AML-193 (cell line): ENCODE measurements at places on chromosomes 5 and 9.

DNA sequence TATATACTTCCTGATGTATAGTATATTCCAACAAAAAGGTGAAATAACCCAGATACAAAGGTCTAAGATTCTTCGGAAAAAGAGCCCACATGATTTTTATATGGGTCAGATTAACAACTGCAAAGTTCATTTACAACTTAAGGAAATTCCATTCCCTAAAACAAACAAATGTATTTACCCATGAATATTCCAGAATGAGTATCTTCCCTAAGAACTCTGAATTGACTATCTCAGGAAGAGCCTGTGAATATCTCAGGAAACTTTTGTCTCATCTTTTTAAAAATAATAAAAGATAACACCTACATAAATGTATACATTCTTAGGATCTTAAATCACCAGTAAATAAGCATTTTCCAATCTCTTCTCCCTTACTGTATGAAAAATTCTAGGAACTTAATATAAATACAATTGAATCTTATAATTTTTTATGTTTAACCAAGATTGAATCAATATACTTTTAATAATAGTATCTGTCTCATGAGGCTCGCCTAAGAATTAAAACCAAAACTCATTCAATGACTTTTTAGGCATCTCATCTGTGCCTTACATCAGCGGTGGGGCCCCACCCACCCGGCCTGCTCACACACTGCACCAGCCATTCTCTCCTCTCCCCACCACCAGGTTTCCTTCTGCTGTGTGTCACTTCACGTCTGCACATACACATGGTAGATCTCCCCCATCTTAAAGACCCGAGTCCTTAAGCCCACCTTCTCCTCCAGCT, 78.1 kb downstream of the RAPGEF1 start:
- no peak for DNase-seq

- no peak for DNase-seq
Observed at GRCh38 chr5:131496400-131496713, 138.7 kb downstream of the RAPGEF6 start.

DNA sequence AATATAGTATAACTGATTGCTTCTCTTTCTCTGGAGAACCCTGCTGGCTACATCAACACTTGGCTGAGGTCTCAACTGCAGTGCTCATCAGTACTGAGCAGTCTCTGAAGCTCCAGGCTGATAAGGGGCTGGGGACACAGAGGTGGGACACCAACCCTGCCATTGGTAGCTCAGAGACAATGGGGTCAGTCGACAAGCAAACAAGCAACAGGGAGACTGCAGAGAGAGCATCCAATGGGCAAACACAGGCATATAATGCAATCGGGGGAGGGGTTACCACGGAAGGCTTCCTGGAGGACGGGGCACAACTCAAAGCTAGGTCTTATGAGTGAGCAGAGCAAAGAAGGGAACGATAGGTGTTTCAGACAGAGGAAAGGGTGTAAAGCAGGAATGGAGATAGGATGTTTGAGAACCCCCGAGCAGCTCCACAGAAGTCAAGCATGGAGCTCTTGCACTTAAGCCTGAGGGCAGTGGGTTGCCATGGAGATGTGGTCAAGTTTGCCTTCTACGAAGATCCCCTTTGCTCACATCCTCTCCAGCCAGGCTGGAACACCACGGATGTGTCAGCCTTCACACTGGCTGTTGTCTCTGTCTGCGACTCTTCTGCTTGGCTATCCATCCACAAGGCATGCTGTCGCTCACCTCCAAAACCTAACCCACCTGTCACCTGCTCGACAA, 21.5 kb upstream of the AKNA start:
- DNase-seq, result peak; percentile 64

DNA sequence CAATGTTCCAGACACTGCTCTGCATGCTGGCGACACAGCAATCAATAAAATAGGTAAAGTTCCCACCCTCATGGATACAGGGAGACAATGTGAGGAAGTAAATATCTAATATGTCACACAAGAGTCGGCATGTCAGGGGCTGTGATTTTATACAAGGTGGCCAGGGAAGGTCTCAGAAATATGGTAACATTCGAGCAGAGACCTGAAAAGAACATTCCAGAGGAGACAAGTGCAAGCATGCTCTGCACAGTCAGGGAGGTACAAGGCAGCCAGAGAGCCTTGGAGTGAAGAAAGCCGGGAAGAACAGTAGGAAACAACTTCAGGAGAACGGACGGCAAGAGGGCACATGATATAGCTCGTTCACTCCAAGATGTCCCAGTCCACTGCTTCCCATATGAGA, 89.2 kb upstream of the ZNF462 start:
- no peak for DNase-seq

- DNase-seq, result no peak
Observed at GRCh38 chr5:149383399-149383798, 4.3 kb upstream of the IL17B start.

DNA sequence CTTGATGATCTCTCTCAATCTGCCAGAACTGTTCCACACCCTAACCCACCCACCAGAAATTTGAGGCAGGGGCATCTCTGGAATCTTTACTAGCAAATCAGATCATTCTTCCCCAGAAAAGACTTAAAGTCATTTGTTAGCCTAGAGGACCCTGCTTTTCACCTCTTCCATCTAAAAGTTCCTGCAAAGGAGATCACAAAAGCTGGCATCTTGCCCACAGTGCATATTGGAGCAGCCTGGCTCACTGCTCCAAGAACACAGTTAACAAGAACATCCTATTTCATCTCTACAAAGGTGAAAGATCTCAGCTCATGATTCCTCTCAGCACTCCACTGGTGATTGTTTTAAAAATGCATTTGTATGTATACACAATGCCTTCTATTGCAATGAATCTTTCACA, 36.3 kb downstream of the GABRP start:
- DNase-seq, result no peak

- peak; percentile 60 for DNase-seq
Observed at GRCh38 chr5:132180134-132180745, 47.4 kb downstream of the P4HA2 start.

DNA sequence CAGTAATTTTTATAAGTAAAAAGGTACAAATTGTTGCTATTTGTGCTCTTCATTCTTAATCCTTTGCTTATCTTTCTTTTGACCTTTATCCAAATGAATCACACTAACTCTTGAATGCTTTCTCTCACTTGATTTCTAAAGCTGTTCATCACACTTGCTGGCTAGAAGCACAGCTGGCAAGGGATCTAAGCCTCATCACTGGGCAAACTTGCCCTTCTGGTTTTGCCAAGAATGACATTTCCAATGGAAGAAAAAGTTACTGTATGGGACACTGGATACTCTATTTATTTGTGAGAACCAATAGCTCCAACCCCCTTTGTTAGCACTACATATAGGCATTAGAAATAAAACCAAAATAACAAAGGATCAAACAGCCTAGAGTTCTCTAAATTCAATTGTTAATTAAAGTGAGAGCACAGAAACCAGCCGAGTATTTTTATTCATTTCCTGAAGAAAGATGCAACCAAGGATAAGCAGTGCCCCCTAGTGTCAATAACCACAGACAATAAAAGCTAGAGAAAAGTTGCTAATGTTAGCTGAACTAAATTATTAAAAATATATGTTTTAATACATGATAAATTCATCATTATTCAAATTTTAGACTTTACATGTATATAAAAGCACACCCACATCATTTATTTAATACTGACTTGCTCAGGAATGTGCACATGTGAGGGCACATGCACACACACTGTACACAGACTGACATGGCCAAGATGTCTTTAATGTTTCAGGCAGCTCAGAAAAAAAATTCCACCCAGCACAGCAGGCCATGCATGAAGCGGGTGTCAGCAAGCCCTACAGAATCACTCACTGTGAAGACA, 59.8 kb upstream of the POU5F2 start:
- peak; percentile 59 for DNase-seq

- DNase-seq, result no peak
Observed at GRCh38 chr9:117276444-117276843, 138.4 kb downstream of the ASTN2 start.

DNA sequence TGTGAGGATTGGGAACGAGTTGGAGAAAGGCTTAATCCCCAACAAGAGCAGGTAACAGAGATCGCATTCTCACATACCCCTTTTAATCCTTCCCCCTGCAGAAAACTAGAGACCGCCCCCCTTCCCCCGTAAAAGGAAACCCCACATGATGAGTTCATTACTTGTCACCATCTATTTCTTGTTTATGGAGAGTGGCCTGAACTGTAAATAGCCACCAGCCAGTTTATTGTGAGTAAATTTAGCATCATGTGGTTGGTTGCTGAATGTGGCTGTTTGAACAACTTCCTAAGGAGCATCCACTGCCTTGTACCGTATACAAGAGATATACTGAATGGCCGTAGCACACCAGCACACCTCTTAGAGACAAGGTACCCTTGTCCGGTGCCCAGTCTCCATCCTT, 62.1 kb downstream of the TJP2 start:
- DNase-seq, result no peak

DNA sequence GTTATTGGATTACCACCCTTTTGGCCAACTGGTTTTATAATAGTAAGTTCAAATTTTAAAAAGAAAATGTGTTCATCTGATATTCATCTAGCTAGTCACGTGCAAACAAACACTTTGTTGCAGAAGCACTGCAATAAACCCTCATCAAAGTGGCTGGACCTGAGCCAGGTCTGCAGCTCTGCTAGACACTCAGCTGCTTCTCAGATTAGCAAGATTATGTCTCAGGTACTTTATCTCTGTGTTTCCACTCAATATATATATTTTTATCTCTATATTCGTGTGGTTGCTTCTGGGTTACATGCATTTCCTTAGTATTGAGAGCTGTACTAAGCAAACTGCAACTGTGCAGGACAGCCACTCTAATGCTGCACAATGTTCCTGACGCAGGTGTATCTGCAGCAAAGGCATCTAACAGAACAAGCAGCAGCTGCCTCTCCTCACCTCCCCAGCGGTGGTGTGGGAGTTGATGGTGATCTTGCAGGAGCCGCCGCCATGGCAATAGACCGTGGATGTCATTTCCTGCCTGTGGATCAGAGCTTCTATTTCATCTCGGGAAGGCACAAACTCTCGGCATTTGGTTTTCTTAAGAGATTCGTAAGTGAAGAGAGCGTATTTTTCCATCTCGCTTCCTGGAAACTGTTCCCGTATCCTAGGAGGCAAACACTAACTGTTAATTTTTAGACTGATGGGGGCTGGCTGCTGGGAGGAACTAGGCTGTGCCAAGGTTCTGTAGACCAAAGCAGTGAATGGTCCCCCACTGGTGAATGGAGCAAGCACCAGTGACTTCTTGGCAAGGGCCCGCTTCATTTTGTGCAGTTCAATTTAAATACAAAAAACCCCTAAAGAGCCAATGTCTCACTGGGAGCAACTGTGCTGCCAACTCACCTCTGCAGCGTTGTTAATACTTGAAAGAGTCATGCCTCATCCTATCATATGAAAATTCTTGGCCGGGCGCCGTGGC, 56.7 kb upstream of the RETREG1 start:
- no peak for DNase-seq

GRCh38 chr5:175531361-175531760, 53.0 kb downstream of the SFXN1 start:
- DNase-seq, result no peak

DNA sequence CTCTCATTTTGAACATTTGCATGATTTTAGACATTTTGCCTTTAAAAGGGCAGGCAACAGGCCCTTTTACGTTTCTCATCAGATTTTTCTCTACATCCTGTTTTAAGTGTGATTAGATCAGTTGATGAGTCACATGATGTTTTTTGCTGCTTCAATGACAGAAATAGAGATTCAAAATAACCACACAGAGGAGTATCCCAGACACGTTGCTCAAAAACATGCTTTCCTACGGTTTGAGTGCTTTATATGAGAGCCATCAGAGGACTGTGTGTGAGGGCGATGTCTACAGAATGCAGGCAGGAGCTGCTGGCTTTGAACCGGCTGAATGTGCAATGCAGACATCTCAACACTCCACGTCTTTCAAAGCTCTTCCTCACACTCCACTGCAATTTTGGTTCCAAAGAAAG, 42.1 kb downstream of the OTULIN start:
- DNase-seq, result no peak

GRCh38 chr9:130172858-130173665, 858 bp downstream of the NCS1 start:
- DNase-seq, result no peak

DNA sequence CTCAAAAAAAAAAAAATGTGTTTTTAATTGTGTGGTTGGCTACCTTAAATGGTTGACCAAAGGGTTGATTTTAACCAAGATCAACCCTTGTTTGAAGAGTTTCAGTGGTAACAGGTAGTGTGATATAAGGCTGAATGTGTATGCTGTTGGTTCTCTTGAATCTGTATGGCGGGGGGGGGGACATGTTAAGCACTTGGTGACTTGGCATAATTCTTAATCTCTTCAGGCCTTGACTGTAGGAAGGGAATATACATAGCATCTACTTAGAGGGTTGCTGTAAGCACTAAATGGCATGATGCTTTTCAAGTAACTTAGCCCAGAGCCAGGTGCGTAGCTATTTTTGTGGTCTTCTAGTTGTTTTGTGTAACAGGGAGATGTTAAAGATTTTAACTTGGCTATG, 5.6 kb upstream of the SPRY4 start:
- no peak for DNase-seq

DNA sequence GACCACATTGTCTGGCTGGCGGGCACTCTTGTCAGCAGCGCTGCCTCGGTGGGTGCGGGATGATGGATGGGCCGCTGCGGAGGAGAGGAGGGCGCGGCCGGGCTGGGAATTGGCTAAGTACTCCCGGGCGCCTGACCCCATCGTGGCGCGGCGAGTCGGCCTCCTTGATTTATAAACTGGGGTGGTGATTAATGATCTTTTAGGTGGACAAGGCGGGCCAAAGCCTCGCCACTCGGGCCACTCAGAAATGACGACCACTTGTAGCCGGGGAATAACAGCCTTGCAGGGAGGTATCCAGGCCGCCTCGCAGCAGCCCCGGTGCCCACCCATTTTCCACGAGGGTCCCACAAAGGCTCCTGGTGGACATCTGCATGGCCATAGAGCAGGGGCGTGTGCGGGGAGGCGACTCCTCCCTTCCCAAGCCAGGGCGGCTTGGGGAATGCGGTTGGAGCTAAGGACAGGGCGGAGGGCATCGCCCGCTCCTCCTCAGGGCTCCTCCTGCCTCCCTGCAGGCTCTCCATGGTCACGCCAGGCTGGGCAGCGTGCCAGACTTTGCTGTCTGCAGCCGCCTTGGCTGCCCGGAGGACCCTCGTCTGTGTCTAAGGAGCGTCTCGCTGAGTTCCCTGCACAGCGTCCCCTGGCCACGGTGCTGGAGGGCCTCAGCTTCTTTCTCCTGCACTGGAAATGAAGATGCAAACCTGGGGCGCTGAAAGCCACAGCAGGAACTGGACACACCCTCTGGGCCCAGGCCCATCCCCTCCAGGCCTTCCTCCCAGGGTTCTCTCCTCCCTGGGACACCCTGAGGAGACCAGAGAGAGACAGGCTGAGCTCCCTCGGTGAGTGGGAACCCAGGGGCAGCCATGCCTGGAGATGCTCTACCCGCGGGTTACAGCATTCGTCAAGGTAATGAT, 287.4 kb upstream of the IRX4 start:
- DNase-seq, result no peak

- DNase-seq, result no peak
Observed at GRCh38 chr9:119044806-119045205, 324.4 kb downstream of the BRINP1 start.

GRCh38 chr5:57067597-57067924, 106.3 kb upstream of the GPBP1 start:
- DNase-seq, result no peak
